ENCODE measurements at places on chromosomes 1 and 21.
A peak's percentile ranks its signal among the peaks of the same experiment; 100 is the strongest.

DNA sequence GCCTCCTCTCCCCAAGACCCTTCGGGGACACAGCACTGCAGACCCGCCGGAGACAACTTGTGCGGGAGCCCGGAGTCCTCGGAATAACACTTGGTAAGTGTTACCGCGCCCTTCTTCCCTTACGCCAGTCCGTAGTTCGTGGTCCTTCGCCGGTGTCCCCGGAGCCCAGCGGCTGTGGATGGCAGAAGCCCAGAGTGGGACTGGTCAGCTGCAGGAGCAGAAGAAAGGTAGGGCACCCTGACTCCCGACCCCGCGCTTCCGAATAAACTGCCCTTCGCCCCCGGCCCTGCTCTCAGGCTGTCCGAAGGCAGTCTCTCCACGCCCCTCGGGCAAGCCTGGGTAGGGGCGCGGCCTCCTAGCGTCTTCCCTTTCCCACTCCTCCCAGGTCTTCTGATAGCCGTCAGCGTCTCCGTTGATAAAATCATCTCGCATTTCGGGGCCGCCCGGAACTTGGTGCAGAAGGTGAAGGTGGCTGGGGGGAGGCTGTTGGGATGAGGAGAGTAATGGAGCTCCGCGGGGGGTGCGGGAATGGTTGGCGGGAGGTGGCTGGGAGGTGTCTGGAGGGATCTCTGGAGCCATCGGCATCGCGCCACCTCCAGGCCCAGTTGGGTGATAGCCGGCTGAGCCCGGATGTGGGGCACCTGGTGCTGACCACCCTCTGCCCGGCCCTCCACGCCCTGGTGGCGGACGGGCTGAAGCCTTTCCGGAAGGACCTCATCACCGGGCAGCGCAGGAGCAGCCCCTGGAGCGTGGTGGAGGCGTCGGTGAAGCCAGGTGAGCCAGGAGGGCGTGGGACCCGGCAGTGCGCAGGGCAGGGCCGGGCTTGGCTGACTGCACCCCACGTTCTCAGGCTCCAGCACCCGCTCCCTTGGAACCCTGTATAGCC, 4.3 kb downstream of the RUSC1 start:
- peak; percentile 51 for DNase-seq

DNA sequence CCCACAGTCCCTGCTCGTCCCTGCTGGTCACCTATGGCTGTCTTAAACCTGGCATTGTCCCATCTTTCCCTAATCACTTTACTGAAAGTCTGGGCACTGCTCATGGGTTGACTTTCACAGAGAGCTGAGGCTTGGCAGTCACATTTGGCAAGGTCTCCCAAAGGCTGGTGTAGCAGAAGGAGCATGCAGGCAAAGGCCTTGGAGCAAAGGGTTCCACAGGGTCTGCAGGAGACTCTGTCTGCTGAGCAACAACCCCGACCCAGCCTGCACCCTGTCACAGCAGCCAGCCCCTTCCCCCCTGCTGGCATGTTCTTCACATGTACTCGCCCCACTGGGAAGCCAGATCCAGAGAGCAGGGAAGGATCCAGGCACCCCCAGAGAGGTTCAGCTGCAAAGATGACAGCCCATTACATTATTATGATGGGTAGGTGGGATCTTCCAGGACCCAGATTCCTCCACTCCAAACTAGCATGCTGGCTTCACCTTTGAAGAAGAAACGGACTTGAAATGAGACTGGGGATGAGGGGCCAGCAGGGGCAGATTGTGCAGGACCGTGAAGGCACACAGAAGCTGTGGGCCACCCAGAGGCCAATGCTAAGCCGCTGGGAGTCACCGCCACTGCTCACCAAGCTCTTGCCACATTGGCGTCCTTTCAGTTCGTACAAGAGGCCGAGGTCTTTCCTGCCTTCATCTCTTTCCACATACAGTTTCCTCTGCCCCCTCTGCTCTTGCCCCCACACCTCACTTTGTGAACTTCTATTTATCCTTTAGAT, 14.2 kb upstream of the TMEM125 start:
- no peak for DNase-seq

GRCh38 chr1:14944471-14944985, 209.0 kb upstream of the TMEM51 start:
- DNase-seq = no peak

DNA sequence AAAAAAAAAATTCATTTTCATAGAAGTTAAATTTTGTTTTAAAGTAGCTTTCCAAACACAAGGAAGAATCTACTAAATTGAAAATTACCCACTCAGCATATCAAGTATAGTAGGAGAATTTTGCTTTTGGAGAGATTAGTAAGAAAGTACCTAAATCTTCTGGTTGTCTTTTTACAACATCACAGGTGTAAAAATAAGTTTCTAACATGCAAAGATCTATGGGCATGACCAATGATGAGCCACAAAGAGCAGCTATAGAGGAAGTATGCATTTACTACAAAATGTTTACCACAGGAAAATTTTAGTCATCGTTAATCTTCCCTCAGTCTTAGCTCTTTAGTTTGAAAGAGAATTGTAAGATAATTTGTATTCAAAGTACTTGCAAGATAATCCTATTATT, 28.1 kb downstream of the ANGPTL3 start:
- DNase-seq = no peak

- DNase-seq = peak; percentile 39
Observed at GRCh38 chr1:36099681-36100341, 11.1 kb downstream of the ADPRS start.

DNA sequence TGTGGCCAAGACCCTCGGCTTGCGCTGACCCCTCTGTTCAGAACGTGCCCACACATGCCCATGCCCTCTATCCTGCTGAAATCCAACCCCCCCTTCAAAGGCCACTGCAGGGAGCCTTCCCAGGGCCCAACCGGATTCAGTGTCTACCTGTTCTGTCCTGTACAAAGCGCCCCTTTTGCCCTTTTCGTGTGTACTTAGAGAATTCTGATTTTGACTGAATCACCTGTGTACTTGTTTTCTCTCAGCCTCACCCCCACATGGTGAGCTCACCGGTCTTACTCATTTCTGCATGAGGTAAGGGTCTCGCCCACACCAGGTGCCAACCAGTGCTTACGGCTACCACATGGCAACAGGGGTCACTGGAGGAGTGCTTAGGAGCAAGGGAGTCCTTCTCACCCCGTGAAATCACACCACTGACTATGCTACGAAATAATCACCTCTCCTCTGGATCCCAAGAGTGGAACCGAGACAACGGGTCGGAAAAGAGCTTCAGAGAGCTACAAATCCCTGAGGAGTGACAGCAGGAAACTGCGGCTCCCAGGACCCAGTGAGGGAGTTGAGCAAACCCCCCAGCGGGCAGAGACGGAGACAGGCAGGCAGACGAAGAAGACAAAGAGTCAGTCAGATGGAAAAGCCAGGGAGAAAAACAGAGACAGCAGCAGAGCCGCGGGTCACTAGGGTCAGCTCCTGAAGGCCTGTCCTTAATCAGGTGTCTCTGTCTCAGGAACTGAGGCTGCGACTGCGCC, 2.1 kb upstream of the S100A2 start:
- no peak for DNase-seq

DNA sequence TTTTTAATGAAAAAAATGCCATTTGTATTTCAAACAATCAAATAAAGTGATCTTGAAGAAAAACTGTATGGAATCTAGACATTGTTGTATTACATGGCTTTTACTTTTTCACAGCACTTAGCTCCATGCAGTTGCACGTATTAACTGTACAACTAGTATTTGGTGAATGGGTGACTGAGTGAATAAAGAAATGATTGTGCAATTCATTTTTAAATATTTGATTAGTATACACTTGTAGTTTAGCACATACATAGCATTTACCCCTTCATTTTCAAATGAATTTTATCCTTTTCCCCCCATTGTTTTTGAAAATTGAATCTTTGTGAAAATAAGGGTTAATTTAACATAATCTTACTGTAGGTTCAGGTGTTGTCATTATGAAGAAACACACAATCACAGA, 54.5 kb upstream of the GPR25 start:
- DNase-seq = no peak

DNA sequence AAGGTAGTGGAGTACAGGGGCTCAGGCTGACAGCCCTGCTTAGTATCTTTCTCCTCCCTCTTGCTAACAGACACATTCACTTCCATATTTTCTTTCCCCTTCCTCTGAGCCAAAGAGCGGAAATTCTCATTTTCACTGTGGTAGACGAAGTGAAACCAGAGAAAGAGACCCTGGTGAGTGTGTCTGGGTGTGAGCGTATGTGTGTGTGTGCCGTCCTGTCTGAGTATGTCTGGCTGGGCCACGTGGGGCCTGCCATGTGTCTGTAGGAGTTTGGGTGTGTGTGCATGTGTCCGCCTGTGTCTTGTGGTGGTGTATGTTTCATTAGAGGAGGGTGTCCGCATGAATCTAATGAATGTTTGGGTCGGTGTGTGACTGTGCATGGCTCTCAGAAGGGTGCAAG, 1.7 kb downstream of the COL8A2 start:
- no peak for DNase-seq

- DNase-seq = no peak
Observed at GRCh38 chr1:7149080-7149838, 364.0 kb downstream of the CAMTA1 start.

GRCh38 chr21:30117631-30118030, 49.0 kb downstream of the CLDN17 start:
- DNase-seq = no peak

- peak; percentile 51 for DNase-seq
Observed at GRCh38 chr1:15740924-15741850, 1.1 kb upstream of the TMEM82 start.

GRCh38 chr1:152036267-152037216, at the start of gene S100A11:
Gene S100A11 (minus strand): TSS chr1:152037004. CDS start chr1:152036915, 89 bp downstream.
- DNase-seq = peak; percentile 27

DNA sequence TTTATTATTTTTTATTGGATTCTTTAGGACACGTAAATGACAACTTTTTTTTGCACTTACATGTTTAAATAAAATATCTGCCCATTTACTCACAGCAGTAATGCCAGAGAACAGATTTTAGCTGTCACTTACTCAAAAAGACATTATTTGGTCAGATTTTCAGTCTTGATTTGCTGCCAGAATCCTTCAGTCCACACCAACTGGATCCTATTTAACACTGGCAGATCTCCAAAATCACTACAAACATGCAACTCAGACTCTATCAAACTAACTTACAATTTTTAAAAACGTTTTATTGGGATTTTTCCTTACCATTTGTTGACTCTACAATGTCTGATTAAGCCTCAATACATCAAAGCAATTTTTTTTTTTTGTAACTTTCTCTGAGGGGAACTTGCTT, 11.1 kb downstream of the ATP6V1G3 start:
- DNase-seq = no peak

- no peak for DNase-seq
Observed at GRCh38 chr1:10662090-10662688, 134.3 kb downstream of the CASZ1 start.

Data from SW 1271 (cell line).